ENCODE measurements at places on chromosomes 2 and 18. TPM values are rescaled to one million over a fixed set of nuclear protein-coding genes. Genes with fewer than 3 reads are reported as not detected.

DNA sequence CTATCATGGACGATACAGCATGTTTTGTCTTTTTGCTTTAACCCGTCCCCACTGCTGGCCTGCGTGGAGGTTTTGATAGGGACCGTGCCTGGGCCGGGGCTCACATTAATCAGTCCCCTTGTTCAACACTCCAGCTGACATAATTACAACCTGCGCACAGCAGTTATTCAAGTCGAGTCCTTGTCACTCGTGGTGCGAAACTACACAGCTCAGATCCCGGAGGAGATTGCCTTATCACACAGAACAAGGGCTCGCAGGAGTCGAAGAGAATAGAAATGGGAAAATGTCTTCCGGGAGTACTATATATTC is 304.4 kb downstream of the ZNF407 start:
- DNase-seq: no peak

DNA sequence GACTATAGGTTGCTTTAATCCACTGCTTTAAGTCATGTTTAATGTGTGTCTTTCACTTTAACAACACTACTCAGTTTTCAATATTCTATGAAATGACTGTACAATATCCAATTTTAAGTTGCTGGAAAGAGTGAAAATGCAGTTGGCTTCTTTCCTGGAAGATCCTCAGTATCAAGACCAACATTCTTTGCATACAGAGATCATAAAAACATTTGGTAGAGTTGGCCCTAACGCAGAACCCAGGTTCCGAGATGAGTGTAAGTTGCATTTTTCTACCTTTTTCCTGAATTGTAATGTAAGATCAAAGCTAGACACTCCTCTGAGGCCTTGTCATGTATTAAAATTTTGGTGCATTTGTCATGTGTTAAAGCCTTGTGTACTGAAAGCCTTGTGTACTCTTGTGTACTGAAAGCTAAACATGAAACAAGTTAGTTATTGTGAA is 42.9 kb upstream of the TNFRSF11A start:
- peak; percentile 65 for DNase-seq

DNA sequence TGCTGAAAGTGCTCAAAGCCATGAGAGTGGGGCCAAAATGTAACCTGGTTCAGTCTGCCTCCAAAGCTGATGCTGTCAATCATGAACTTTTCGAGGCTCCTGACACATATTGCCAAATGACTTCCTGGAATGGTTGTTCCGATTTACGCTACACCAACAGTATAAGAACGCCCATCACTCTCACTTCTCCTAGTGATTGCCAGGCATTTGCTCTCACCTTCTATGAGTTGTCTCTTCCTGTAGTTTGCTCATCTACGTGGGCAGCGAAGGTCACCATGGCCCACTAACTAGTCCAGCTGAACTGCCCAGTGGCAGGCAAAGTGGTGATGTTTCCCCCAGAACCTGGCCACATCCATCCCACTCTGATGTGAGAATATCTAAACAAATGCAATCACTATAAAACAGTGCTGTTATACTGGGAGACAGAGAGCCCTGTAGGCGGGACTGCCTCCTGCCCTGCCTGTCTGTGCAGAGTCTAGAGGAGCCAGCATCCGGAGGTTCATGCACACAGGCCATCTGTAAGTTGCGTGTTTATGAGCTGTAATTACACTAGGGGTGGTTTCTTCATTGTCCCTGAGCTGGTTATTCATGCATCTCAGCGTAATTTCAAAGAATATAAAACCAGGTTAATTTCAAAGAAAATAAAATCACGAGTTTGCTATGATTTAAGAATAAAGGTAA is 8.8 kb upstream of the CABLES1 start:
- DNase-seq: no peak

- no peak for DNase-seq
Observed at GRCh38 chr2:226773291-226773690, 26.3 kb downstream of the IRS1 start.

GRCh38 chr2:190889175-190889943 is 8.7 kb downstream of the GLS start:
- no peak for DNase-seq

- DNase-seq: no peak
Observed at GRCh38 chr18:11676867-11677266, 12.2 kb upstream of the GNAL start.

- DNase-seq: no peak
Observed at GRCh38 chr2:100184055-100184737, 41.8 kb upstream of the AFF3 start.

DNA sequence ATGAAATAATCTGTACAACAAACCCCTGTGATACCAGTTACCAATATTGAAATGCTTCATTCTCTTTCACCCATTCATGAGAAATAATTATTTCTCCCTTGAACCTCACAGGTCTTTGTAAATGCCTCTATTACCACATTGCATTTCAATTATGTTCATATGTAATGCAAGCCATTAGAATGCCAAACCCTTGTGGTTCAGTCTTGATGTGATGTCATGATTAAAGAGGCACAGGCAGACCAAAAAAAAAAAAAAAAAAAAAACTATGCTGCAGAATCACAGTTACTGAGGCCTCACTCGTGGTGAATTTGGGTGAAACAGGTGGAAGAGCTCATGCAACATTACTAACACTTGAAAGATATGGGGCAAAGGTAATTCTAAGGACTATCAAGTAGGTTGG is 9.4 kb upstream of the EPG5 start:
- peak; percentile 28 for DNase-seq

- DNase-seq: peak; percentile 83
Observed at GRCh38 chr18:23032030-23032582, 99.0 kb downstream of the RBBP8 start.

The ELOA2 gene
- not detected for total RNA-seq

- no peak for DNase-seq
Observed at GRCh38 chr2:172091761-172092566, 6.7 kb downstream of the DLX1 start.

DNA sequence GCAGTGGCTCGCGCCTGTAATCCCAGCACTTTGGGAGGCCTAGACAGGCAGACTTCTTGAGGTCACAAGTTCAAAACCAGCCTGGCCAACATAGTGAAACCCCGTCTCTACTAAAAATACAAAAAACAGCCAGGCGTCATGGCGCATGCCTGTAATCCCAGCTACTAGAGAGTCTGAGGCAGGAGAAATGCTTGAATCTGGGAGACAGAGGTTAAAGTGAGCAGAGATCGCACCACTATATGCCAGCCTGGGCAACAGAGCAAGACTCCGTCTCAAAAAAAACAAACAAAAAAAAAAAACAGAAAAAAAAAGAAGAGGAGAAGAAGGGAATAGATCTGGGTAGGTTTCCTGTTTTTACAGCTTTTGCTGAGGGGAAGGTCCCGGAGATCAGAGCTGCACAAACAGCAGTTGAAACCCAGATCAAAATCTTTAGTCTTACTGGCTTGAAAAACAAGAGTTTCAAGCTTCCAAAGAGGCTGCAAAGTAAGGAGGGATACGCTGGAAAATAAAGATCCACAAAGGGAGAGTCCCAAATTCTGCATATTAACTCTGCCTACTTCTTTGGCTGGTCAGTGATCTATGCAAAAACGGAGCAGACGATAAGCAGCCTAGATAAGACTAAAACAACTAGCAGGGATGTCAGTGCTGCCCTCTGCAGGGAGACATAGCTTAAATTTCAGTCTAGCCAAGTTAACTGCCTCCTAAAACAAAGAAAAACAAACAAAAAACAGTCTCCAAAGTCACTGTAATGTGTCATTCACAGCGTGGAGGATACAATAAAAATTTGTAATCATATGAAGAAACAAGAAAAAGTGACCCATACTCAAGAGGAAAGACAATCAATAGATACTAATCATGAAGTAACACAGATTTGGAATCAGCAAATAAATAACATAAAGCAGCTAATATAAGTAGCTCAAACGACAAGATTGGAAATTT is 74.1 kb downstream of the TLK1 start:
- DNase-seq: peak; percentile 56

Data from HFFc6 (cell line).